ENCODE measurements at places on chromosomes 4 and X.

DNA sequence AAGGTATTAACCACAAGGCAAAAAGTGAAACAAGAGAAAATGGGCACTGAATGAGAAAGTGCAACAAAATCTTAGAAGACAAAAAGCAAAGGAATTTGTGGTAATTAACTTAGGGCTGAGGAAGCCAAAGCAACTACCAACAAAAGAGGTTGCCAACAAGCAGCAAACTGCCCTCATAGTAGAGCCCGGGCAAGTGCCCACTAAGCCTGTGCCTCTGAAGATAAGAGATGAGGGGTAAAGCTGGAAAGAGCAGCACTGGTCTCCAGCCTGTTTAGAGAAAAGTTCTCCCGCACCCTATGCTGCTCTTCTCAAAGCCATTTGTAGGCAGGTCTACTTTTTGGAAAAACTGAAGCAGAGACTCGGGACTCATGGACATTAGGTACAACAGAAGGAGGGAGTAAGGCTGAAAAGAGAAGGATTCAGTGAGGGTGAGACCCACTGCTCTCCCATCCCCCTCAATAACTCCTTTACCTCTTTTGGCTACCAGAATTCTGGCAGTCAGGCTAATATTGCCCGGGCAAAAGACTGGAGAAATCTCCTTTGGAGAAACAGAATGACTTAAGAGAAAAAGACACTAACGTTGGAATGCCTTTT is 29.6 kb upstream of the KCNE5 start:
- no peak for DNase-seq

- no peak for DNase-seq
These were observed 10.1 kb downstream of the PAPSS1 start for GRCh38 chr4:107709916-107710315.

DNA sequence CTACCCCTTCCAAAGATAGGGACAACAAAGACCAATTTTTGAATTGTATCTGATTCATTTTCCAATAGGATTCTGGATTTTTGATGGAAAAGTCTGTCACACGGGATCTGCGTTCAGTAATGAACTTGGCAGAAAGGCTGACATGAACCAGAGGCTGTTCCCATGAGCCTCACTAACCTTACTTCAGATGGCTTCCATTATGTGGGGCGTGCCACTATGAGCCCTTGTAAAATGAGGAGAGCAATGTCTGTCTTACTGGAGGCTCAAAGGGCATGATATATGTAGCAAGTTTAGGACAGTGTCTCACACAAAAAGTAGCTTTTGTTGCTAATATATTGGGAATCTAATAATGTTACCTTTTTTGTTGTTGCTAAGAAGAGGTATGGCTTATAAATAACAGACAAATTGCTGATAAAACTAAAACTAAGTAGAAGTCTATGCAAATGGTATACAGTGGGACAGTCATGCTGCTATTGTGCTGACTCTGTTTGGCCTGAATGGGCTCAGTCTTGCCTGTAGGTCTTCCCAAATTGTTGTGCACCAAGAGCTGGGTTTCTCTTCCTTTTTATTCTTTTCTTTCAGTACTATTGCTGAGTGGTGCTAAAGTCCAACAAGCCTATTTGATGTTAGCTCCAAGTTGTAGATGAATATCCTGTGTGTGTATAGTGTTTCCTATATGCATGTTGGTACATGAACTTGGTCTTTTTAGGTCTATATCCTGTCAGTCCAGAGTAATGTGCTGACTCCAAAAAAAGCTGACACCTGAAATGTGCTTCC is 132.1 kb downstream of the SPRY1 start:
- DNase-seq = no peak

GRCh38 chr4:177574446-177574845 is 132.2 kb upstream of the AGA start:
- DNase-seq = no peak

DNA sequence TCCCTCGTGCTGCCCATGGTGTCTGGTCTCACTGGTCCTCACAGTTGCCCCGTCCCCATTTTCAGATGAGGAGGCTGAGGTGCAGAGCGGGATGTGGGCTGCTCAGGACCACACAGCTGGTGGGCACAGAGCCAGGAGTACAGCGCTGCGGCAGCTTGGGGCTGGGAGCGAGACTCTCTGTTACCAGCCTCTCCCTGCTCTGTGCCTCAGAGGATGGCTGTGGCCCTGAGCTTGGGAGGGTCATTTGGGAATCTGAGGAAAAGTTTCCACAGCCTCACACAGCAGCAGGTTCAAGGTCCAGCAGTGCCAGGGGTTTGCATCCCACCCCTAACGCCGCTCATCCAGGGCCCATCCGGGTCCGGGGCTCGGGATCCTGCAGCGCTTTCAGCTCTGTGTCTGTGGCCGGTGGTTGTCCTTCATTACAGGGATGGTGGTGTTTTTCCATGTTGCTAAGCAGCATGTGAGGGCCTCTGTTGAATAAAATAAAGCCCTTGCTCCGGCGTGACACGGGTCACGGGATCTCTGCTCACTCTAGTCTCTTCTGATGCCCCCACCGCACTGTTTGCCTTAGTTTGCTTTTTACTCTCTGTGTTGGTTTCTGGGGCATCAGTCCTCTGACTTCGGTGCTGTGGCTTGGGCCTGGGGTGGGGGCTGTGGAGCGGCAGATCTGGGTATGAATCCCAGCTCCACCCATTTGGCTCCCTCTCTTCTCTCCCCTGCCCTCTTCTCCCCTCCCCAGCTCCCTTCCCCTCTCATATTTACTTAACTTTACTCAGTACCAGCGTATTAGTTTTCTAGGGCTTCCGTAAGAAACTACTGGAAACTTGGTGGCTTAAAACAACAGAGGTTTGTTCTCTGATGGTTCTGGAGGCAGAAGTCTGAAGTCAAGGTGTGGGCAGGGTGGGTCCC is 6.5 kb downstream of the WFS1 start:
- DNase-seq = no peak

DNA sequence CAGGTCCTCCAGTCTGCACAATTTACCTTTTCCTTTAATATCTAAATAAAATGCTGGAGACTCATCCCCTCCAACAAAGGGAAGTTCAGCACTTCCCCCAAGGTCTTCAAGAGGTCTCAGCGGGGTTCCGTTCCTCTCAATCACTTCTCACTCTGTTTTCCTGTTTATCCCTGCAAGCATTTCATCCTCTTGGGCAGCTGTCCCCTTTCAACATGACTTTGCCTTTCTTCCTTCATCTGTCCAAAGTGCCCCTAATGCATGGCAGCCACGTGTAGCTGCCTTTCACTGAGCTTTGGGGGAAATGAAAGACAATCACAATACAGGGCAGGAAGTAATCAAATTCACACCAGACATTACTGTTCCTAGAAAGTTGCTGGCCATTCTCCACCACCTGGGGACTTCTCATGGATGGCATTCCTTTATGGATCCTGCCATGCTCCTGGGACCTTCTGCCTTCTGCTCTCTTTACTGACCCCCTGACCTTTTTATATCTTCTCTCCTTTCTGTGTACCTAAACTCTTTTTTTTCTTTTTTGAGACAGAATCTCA is 79.7 kb upstream of the USP9X start:
- no peak for DNase-seq

DNA sequence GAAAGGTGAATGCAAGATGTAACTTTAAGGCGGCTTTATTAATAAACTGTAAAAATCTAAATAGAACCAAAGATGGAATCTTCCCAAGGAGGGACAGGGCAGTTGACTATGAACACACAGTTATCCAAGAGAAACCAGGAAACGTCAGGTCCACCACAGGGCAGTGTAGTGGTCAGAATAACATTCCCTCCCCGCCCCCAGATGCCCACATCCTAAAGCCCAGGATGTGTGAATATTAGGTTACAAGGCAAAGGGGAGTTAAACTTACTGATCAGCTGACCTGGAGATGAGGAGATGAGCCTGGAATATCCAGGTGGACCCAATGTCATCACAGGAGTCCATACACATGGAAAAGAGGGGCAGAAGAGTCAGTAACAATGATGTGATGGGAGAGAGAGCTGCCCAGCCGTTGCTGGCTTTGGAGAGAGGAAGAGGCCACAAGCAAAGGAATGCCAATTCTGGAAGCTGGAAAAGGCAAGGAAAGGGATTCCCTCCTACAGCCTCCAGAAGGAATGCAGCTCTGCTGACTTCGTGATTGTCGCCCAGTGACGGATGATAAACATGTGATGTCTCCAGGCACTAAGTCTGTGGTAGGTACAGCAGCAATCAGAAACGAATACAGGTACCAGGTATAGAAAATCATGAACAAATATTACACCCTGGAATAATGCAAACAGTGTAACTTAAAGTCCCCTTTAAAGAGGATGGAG is 5.2 kb downstream of the SH3KBP1 start:
- DNase-seq = no peak

Data from posterior cingulate gyrus (tissue), 11 donors.